Sciatic nerve (tissue), 2 donors: ENCODE measurements at places on chromosomes 6 and 20. TPM values are rescaled to one million over a fixed set of nuclear protein-coding genes. Genes with fewer than 3 reads are reported as not detected.
A peak's percentile ranks its signal among the peaks of the same experiment; 100 is the strongest.

The UNC93A gene
- not detected for total RNA-seq

The ERVFRD-1 gene
- total RNA-seq, result 0.22 TPM

The PRR18 gene
- total RNA-seq, result not detected

The XKR7 gene
- not detected for total RNA-seq

The RPP40 gene
- total RNA-seq, result 4.2 TPM

The C2 gene
- total RNA-seq, result 25.0 TPM

The PLA2G7 gene
- 5.9 TPM for total RNA-seq

DNA sequence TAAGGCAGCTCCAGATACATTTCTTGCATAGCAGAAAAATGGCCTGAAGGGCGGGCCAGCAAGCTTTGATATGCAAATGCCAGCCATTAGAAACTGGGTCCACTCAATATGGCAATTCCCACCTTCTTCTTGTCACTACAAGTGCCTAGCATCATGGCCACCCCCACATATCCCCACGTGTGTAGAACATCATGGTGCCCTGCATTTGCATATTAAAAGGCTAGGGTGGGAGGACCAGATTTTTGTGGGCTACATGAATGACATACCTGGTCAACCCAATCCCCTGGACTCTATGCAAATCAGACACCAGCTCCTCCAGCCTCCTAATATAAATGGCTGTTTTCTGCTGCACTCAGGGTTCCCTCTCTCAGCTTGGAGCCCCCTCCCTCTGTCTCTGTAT lies 31.7 kb downstream of the PLN start:
- no peak for DNase-seq

DNA sequence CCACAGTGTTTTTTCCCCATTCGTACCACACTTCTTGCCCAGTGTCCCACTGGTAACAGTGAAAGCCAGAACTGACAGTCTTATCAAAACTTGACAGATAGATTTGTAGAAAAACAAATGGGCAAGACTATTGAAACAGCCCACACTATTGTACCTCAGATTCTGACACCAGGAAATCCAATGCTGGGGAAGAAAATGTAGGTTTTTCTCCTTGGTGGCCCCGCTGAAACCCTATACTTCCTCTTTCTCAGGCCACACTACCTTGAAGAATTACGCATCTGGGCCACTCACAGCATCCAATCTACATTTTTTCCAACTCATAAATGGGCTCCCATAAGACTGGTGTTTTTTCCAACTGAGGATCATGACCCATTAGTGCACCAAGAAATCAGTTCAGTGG lies 90.9 kb upstream of the HDDC2 start:
- DNase-seq, result no peak

GRCh38 chr20:15913391-15914025 lies 659.7 kb downstream of the KIF16B start:
- DNase-seq, result no peak

GRCh38 chr6:150312395-150312794 lies 56.4 kb upstream of the IYD start:
- DNase-seq, result no peak

DNA sequence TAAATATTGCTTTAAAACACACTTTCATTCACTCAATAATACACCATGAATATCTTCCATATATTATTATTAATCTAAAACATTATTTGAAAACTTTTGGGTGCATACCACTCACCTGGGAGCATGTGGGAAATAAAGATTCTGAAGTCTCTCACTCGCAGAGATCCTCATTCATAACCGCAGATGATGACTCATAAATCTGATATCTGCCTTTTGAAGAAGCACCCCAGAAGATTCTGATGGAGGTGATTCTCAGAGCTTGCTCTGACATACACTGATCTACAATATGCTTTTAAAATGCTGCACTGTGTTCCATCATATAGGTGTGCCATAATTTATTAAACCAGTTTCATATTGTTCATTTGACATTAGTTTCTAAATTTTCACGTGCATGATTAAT lies 135.0 kb upstream of the SGK1 start:
- no peak for DNase-seq

DNA sequence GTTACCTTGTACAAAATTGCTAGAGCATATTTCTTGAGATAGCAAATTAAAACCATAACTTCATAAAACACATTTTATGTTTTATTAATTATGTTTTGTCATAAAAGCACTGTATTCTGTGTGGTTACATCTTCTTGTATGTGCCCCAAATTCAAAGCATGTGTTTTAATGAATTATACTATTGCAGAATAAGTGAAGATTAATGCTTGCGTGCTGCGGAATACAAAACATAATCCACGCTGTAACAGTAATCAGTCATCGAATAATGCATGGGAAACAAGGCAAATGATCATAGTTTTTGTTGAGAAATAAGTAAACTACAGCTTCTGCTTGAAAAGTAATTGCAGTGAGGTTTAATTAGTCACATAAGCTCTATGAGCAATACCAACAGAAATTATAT lies 459.2 kb upstream of the SOX4 start:
- DNase-seq, result no peak

GRCh38 chr20:10282979-10283456 lies 64.4 kb downstream of the SNAP25 start:
- no peak for DNase-seq

DNA sequence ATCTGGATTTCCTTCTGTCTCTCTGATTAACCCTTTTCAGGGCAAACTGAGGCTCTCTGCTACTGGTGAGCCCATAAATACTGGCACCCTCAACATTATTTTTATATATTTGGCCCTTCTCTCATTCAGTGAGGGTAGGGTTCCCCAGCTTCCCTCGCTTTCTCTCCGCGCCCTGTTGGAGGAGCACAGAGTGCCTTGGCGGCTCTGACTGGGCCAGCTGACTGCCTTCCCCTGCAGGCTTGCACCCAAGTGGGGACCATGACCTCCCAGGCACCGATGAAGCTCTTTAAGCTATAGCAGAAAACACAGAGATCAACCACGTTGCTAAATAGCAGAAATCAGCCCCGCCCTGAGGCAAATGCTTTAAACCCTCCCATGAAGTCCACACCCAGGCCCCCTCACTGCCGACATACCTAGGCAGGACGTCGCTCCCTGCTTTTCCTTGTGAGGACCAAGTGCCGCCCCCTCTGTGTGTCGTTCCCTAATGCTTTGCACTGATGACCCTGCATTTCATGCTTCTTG lies 105.0 kb downstream of the HUS1B start:
- DNase-seq, result no peak

DNA sequence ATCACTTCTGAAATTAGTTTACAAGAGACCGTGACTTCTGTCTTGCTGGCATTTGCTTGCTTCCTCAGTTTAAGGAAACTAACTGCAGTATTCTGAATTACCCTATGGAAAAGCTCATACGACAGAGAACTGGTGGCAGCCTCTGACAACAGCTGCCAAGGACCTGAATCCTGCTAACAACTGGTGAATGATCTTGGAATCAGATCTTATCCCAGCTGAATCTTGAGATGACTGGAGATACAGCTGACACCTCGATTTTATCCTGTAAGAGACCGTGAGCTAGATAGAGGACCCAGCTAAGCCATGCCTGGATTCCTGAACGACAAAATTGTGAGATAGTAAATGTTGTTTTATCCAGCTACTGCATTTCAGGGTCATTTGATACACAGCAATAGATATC lies 202.3 kb downstream of the OGFRL1 start:
- no peak for DNase-seq

DNA sequence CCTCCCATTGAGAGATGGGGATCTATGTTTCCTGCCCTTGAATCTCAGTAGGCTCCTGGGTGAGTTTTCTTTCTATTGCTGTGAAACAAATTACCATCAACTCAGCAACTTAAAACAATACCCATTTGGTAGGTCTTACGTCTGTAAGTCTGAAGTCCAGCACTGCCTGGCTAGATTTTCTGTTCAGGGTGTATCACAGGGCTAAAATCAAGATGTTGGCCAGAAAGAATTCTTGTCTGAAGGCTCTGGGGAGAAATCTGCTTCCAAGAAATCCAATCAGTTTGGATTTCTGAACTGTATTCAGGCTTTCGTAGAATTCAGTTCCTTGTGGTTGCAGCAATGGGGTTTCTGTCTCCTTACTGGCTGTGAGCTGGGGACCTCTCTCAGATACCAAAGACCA lies 99.6 kb upstream of the SLC24A3 start:
- DNase-seq, result no peak

- no peak for DNase-seq
Observed at GRCh38 chr6:137320271-137320670, 101.1 kb upstream of the IFNGR1 start.

DNA sequence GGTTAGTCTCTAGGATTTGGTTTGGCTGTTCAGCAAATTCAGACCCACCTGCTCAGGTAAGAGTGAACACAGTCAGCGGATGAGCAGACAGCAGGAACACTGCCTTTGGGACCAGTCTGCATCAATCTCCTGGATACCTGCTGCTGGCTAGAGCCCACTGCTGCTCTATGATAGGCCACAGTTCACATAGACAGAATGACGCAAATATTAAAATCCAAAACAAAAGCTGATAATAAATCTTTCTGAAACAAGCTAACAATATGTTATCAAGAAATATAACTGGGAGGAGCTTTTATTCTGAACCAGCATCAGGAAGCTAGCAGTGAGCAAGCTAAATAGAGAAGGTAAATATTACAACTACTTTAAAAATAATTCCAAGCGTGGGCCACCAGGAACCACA lies at the start of gene TAAR1:
TAAR1 (minus strand) TSS at position 101 of the 400 bp plus-strand sequence. CDS start 13,179 bp downstream, outside the sequence.
- no peak for DNase-seq

DNA sequence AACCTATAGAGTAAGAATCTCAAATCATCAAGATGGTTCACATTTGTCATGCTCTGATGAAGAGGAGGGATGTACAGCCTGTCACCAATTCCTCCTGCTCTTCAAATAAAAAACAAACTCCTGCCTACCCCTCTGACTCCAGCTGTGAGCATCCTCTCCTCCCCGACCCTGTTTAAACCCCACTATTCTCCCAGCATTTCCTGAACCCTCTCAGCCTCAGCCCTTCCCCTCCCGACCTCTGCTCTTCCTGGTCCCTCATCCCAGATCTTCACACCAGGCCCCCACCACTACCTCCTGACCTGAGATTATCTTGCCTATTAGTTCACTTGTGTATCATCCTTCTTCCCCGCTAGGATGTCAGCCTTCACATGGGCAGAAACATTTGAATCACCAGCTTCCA lies 75.8 kb downstream of the ZMYND8 start:
- DNase-seq, result peak; percentile 21

DNA sequence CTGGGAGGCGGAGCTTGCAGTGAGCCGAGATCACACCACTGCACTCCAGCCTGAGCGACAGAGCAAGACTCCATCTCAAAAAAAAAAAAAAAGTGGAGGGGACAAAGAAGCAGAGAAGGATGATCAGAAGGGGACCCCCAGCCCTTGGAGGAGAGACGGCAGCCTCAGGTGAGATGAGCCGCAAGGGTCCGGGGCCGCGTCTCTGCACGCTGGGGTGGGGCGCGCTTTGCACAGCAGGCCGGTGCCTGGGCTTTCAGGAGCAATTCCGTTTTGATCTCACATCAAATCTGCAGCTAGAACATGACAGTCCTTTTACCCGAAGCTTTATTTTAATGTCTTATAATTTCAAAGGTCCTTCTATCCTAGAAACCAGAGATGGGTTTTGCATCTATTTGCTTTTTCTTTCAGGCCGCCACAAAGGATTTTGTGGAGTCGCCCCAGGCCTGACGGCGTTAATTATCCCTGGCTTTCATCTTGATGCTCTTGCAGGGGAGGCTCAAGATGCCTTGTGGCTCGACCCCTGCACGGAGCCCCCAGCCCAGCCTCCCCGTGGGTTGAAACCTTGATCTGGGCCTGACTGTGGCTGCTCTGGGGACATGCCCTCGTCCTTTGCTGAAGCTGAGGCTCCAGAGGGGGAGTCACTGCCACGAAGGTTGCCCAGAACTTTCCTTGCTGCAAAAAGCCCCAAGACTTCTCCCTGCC lies 17.3 kb downstream of the HRH3 start:
- DNase-seq, result no peak

GRCh38 chr6:151763303-151763702 lies 44.2 kb upstream of the ESR1 start:
- no peak for DNase-seq

GRCh38 chr20:38423541-38423940 lies 11.6 kb downstream of the SNHG17 start:
- DNase-seq, result no peak

- no peak for DNase-seq
Observed at GRCh38 chr6:145270464-145270863, 464.9 kb downstream of the EPM2A start.
